HTR-8/SVneo (cell line): ENCODE measurements at places on chromosomes 7 and 10.
A peak's percentile ranks its signal among the peaks of the same experiment; 100 is the strongest.

DNA sequence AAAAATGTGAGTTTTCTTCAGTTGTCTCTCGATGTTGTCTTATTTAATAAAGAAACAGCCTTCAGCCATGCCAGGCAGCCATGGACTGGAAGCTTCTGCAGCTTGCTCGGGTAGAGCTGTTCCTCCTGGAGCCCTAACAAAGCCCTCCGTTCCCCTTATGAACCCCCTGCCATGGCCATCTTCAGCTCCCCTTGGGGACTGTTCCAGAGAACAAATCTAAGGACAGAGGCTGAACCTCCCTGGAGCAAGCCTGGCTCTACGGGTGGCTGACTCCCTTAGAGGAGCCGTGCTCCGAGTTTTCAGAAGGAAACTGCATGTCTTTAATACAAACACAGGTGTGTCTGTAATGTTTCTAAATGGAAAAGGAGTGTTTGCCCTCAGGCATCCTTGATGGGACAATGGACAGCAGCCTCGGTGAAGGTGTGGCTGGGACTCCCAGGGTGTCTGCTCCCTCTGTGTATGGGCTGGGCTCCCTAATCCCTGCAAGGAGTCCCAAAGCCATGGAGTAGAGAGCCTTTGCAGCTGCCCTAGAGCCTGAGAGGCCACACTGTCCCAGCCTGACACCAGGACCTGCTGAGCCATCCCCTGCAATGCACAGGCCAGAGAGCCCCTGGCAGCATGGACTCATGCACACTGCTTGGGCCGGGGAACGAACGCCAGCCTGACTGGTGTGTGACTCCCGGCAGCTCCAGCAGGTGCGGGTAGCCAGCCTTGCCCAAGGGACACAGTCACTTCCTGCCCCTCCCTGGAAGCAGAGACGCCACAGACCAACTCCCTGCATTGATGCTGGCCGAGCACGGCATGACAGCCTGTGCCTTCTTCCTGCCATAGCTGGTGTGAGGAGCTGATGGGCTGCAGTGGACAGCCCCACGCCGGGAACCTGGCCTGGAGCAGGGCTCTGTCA lies 381.8 kb downstream of the TCERG1L start:
- no peak for DNase-seq

- no peak for DNase-seq
Observed at GRCh38 chr10:122271076-122271475, at the start of gene BTBD16. Gene BTBD16, plus strand, starts transcription at chr10:122271296. Its CDS starts 3,786 bp downstream, at chr10:122275082.

DNA sequence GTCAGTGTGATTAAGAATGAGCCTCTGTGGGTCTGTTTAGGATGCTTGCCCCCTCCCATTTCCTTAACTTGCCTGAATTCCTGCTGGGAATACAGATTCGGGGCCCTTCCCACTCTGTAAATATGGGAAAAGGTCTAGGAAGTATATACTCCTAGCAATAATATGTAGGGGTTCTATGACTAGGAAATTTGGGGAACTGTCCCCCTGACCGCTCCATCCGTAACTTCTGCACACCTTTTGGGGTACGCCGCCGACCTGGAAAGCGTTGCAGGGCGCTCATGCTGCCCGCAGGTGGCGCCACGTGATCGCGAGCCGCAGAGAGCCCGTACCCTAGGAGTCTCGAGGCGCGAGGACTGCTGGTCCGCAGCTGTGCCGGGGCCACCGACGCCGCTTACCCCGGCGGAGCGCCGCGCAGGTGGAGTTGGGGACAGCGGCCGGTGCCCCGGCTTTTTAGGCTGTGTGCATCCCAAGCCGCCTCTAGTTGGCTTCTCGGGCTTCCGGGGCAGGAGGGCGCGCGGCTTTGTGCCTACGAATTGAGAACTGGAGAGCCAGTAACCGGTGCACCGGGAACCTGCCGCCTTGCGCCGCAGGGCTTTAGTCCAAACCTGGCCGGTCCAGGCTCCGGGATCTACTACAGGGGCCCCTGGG lies 656 bp upstream of the CNNM2 start:
- peak; percentile 77 for DNase-seq

- DNase-seq: no peak
Observed at GRCh38 chr7:139875821-139876241, 46.8 kb downstream of the TBXAS1 start.

GRCh38 chr10:46033602-46034011 lies 3.2 kb upstream of the NCOA4 start:
- DNase-seq: peak; percentile 32

- DNase-seq: no peak
Observed at GRCh38 chr7:10346032-10346431, 627.6 kb upstream of the PHF14 start.

DNA sequence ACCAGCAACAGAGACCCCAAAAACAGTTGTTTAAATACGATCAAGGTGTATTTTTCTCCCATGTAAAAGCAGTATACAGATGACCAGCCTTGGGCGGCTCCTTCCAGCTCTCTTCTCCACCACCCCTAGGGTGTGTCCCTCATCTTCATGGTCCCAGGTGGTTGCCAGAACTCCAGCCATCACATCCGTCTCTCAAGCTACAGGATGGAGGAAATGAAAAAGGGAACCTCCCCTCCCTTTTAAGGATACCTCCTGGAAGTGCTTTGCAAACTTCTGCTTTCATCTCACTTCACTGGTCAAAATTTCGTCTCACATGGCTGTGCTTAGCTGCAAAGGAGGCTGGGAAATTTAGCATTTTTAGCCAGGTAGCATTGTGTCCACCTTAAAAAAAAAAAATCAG lies 59.3 kb downstream of the C10orf105 start:
- DNase-seq: no peak

DNA sequence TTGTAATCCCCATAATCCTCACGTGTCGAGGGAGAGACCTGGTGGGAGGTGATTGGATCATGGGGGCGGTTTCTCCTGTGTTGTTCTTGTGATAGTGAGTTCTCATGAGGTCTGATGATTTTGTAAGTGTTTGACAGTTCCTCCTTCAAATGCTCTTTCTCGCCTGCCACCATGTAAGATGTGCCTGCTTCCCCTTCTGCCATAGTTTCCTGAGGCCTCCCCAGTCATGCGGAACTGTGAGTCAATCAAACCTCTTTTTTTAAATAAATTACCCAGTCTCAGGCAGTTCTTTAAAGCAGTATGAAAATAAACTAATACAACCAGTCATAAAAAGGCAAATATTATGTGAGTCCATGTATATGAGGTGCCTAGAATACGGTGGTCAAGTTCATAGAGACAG lies 87.5 kb downstream of the FRMD4A start:
- no peak for DNase-seq

DNA sequence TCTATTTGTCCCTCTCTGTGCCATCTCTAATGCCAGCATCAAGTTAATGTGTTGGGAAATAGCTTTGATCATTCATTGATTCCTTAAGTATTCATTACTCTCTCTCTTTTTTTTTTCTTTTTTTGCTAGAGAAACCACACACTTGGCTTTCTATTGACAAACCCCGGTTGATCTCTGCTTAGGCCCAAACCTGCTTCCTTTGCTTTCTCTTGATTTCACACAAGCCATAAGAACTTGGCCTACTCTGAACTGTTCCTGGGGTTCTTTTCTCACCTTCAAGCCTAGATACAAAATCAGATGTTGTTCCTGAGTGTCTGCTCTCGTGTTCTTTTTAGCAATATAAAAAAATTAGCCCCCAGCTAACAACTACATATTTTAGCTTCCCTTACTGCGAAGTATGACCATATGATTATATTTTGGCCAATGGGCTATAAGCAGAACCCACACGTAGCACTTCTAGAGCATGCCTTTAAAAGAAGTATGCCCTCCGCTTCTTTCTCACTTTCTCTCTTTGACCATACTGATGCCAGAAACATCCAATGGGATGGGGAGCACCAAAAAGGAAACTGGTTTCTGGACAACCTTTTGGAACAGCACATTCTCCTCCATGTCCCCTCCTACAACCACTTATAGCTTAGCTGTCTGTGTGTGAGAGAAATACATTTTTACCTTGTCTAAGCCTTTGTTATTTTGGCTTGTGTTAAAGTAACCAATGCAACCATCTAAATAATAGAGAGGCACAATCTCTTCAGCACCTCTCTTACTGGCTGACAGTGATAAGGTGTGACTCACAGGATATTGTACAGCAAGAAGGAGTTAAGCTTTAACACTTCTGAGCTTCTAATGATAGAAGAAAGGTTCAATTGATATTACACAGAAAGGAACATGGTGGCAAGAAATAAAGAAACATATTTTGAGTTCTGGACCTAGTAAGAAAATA lies 96.6 kb upstream of the LRRN3 start:
- no peak for DNase-seq

DNA sequence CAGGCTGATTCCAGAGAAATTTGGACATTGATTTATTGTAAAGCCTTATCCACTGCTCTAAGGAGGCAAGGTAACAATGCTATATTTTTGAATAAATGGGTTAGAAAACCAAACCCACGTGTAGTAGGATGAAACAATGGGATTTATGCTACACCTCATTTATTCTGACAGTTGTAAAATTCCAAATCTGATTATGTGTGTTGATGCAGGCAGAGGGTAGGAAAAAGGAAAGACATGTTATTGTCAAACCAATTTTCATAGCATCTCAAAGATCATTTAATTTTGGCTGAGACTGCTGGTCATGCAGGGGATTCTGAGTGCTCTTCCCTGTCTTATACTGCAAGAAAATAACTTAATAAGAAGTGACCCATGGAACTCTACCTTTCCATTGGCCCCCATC lies 1219.9 kb upstream of the SORCS1 start:
- no peak for DNase-seq

GRCh38 chr7:14292737-14293136 lies 303.3 kb upstream of the ETV1 start:
- no peak for DNase-seq

DNA sequence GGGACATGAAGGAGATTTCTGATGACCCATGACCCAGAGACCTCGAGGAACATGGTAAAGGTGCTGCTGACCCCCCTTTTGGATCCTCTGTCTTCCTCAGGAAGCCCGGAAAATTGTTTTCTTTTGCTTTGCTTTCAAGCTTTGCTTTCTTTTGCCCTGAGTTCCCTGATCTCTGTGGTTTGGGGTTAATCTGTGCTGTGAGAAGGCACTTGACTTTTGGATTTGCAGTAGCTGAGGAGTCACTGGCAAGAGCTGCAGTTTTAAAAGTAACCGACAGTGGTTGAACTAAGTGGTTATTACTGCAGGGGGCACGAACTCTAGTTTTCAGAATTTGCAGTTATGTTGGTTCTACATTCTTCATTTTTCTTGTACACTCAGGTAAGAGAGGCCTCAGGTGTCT lies 53.0 kb downstream of the PDZD8 start:
- no peak for DNase-seq

GRCh38 chr7:29564496-29565223 lies 1.0 kb downstream of the PRR15 start:
- peak; percentile 44 for DNase-seq

DNA sequence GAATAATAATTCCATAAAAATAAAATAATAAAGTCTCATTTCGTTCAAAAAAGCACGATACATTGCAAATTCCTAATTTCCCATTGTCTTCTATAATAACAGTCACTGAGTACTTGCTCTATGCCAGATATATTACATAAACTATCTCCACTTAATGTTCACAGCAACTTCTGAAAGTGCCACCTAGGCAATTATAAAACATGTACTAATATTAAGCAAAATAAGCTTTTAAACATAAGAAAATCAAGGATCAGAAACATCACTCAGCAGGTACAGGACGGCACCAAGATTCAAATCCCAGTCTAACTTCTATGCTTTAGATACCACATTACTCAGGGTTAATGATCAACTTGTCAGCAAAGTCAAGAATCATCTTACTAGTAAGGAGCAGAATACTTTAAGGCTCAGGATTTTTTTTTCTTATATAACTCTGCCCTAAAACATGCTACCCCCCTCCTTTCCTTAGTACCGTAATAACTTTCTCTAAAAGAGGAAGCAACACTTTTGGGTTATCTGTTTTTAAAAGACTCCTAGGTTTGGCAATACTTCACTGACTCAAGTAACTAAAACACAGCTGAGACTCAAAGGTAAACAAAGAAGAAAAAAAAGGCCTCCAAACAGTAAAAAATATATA lies 51.3 kb downstream of the USP6NL start:
- no peak for DNase-seq

DNA sequence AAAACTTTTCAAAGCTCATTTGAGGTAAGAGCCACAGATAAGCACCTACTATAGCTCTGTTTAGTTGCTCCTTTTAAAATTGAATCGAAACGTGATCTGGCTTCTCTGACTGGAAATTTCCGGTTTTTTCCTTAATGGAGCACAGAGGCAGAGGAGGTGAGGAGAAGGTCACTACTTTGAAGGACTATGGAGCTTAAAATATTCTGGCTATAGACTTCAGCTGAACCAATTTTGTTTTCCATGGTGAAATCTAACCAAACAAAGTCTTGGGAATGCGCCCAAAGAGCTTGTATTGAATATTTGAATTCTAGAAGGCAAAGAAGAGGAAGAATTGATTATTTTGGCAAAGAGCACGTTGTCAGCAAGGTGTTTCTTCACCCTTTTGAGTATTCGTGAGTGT lies 711.1 kb downstream of the SUGCT start:
- no peak for DNase-seq

DNA sequence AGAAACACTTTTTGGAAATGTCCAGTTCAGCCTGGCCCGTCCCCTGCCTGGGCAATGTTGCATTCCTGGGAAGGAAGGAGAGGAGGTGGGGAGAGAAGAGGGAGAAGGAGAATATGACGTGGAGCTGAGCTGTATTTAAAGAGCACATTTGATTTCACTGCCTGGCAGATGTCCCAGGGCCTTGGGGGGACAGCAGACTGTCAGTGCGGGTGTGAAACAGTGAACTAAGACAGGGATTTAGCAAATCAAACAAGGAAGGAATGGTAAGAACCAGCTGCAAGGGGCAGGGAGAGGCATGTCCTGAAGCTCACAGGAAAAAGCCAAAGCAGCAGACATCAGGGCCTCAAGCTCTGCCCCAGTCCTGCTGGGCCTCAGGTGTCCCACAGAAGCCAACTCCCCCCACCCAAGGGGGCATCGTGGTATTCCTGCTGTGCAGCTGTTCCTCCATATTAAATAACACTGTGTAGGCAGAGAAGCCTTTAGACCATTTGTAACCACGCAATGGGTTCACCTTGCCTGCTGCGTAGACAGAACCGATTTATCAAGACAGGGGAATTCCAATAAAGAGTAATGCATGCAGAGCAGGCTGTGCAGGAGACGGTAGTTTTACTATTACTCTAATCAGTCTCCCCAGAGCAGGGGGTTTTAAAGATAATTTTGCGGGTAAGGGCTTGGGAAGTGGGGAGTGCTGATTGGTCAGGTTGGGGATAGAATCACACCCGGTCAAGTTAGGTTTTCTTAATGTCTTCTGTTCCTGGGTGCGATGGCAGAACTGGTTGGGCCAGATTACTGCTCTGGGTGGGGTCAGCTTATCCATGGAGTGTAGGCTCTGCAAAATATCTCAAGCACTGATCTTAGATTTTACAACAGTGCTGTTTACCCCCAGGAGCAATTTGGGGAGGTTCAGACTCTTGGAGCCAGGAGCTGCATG lies 18.3 kb downstream of the LEP start:
- DNase-seq: no peak

DNA sequence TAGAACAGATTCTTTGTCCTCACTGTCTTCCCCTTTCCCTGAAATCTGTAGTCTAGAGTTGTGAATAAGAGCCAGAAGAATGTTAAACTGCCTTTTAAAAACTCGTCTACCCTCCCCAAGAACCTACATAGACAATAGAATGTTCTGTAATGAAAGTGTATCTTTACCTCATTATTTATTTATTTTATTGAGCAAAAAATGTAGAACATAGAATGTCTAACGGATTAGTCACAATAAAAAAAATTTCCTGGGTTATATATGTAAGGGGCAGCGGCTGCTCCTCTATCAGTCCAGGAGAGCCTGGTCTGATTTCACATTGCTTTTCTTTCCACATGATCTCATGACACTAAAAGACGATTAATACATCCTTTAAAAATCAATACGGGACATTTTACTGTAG lies 135.7 kb downstream of the SDK1 start:
- peak; percentile 57 for DNase-seq
